ENCODE measurements at places on chromosomes 2 and 18.

DNA sequence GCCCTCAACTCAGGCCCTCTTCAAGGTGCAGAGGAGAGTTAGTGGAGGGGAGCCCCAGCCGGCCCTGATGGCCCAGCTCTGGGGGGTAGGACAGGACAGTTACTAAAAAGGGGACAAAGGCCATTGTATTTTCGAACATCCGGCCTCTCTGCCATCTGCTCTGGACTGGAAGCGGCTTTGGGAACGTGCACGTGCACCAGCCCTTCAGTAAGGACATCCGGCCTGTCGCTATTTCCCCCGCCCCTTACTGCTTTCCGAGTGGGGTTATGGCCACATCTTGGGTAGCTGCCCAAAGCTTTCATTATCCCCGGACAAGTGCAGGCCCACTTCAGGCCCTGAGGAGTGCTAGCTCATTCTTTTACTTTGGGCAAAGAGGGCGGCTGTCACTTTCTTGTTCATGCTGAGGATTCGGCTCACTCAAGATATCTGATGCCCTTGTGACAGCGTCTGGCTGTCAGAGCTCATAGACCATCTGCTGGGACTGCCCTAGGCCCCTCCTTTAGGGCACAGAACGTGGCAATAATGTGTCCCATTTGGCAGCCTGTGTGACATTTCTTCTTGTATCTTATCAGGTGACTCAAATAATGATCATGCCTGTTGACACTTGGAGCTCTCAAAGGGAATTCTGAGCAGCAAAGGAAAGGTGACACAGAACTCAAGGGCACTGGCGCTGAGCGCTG, 17.5 kb downstream of the SLC4A3 start:
- DNase-seq = no peak

DNA sequence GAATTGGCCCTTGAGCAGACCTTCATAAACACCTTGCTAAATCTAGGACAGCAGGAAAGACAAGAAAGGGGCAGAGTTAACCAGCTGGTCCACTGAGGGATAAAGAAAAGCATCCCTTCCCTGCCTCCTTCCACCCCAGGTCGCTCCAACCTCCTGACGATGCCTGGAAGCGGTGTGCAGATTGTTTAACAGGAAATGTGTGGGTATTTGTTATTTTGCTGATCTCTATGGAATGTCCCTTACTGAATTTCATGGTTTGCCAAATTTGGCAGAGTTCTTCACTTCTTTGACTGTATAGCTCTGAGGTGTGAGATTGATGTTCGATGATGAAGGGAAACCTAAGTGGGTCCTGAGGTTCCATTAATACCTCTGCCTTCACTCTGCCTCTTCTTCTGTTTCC, 72.9 kb downstream of the MAP3K20 start:
- no peak for DNase-seq

- no peak for DNase-seq
Observed at GRCh38 chr2:221100467-221101089, 471.5 kb downstream of the EPHA4 start.

DNA sequence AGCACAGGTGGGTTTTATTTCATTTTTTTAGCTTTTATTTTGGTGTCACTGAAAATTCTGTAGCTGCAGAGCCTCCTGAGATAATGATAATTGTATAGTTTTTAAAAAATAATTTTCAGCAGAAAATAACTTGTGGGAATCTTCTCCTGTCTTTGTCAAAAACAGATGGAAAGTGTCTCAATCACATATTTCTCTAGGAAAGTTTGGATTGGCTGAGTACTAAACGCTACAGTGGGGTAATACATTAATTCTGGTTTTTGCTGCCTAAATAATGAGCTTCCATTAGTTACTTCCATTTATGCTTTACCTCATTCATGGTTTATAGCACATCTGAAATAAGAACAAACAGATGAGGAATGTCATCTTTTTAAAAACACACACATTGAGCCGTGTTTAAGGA, 2.2 kb downstream of the TWIST2 start:
- DNase-seq = no peak

- DNase-seq = no peak
Observed at GRCh38 chr2:20966061-20966595, 77.7 kb downstream of the APOB start.

- no peak for DNase-seq
Observed at GRCh38 chr2:60311524-60311923, 241.9 kb downstream of the BCL11A start.

DNA sequence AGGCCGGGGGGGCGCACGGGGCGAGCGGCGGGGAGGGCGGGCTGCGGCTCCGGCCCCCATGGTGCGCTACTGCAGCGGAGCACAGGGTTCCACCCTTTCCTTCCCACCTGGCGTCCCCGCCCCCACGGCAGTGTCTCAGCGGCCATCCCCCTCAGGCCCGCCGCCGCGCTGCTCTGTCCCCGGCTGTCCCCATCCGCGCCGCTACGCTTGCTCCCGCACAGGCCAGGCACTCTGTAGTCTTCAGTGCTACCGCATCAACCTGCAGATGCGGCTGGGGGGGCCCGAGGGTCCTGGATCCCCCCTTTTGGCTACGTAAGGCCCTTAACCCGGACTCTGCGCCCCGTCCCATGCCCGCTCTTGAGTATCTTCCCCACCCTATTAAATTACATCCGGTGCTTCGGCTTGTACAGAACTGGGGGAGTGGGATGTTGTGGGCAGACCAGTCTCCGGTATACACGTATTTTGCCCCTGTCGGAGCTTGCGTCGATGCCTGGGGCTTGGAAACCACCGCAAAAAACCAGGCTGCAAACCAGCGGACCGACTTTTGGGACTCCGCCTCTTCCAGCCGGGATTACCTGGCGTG, 598 bp upstream of the WBP1 start:
- DNase-seq = peak; percentile 75

DNA sequence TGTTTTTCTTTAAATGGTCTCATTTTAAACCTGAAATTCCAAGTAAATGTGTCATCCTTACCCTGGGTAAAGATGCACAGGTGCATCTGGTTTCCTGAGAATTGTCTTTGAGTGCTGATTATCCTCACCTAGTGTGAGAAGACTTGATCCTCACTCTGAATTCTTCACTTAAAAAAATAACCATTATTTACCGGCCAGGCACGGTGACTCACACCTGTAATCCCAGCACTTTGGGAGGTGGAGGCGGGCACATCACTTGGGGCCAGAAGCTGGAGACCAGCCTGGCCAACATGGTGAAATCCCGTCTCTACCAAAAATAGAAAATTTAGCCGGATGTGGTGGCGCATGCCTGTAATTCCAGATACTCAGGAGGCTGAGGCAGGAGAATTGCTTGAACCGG, 9.9 kb upstream of the WNT6 start:
- DNase-seq = no peak

- DNase-seq = no peak
Observed at GRCh38 chr2:176171351-176172006, 14.4 kb downstream of the HOXD3 start.

DNA sequence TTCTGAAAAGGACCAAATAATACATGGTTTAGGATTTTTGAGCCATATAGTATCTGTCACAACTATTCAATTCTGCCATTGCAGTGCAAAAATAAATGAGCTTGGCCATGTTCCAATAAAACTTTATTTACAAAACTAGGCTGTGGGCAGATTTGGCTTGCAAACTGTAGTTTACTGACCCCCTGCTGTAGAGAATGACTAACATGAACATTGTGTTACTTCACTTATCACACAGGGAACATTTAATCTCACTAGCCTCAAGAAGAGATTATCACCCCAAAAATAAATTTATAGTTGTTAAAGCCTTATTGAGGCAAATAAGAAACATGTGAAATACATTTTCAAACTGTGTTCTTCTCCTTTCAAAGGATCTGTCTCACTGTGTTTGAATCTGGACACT, 766.2 kb downstream of the MBD2 start:
- no peak for DNase-seq
